ENCODE measurements at places on chromosomes 2 and 18.

GRCh38 chr2:53969285-53969967 is 1.4 kb downstream of the PSME4 start:
- H3K36me3 ChIP-seq: peaks cover 5% of the 10 kb centered on the region
- H3K27ac ChIP-seq: peak overlapping the region; percentile 96
- peaks cover 12% of the 10 kb centered on the region for H3K4me1 ChIP-seq

DNA sequence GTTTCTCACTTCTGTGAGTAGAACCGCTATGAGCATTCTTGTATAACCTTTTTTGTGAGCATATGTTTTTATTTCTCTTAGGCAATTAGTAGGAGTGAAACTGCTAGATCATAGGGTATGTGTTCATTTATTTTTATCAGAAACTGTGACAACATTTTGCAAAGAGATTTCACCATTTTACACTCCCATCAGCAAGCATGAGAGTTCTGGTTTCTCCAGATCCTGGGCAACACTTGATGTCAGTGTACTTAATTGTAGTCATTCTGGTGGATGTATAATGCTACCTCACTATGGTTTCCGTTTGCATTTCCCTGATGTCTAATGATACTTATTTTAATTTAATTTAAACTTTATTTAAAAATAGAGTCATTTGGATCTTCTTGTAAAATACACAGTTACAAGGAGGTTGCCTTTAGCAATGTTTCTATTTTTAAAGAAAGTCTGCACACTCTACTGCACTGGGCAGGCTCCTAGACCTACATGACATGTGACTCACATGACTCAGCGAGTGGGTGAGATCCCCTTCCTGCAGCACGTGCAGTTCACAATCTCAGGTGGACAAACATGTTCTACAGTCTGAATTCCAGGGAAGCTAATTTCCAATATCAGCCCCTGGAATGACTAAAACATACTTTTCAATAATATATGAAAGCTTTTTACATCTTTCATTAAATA is 127.0 kb upstream of the BCL2L11 start:
- no peaks in the 10 kb centered on the region for H3K36me3 ChIP-seq
- no peak overlapping the region for H3K4me3 ChIP-seq
- no peaks in the 10 kb centered on the region for H3K27me3 ChIP-seq

DNA sequence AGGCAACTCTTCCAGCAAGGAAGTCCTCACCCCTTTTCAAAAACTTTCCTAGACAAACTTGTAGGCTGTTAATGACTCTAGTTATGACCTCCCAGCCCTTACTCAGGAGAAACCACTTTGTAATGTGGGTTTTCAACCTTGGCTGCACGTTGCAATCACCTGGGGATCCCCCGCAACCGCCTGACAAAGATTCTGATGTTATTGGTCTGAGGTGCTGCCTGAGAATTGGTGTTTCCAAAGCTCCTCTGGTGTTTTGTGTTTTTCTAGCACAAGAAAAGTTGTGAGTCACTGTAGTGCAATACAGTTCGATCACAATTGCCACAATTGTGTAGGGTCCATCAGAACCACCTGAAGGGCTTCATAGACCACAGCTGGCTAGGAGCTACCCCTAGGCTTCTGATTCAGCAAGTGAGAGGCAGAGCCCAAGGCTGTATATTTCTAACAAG is 121.6 kb downstream of the SP100 start:
- H3K27ac ChIP-seq: no peak overlapping the region
- no peaks in the 10 kb centered on the region for H3K27me3 ChIP-seq
- H3K4me3 ChIP-seq: no peak overlapping the region
- H3K4me1 ChIP-seq: no peaks in the 10 kb centered on the region

DNA sequence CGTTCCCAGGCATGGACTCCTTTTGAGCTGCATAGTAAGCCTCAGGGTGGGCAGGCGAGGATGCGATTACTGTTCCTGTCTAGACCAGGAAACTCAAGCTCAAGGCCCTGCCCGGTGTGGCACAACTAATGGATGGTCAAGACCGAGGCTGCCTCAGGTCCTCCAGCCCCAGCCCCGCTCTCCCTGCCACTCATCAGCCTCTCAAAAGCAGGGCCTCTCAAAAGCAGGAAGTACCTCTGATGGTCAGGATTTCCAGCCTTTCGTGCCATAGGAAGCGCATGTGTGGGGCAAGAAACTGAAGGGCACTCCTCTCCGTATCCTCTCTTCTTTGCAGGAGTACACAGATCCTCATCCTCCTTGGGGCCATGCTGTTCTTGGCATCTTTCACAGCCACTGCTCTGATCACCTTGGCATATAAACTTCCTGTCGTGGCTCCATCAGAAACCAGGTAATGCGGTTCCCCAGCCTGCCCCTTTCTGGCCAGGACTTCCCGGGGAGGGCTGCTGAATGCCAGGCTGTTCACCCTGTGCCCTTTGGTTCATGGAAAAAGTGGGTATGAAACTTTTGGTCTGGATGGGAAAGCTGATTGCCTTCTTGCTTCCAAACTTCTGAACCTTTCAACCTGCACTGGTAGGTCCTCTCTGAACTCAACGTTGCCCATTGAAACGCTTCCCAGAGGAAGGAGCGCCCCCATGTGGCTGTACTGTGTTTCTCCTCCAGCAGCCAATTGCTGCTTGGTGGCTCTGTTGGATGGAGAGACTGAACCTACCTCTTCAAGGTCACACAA is 82.8 kb upstream of the SEC11C start:
- H3K4me3 ChIP-seq: no peak overlapping the region
- H3K36me3 ChIP-seq: no peaks in the 10 kb centered on the region
- H3K27me3 ChIP-seq: no peaks in the 10 kb centered on the region
- H3K27ac ChIP-seq: no peak overlapping the region
- no peak for DNase-seq
- peaks cover 13% of the 10 kb centered on the region for H3K4me1 ChIP-seq

- H3K27me3 ChIP-seq: no peaks in the 10 kb centered on the region
- H3K4me1 ChIP-seq: peaks cover 17% of the 10 kb centered on the region
Measured at GRCh38 chr2:6957031-6957714, 40.0 kb downstream of the RNF144A start.

All from spinal cord (tissue), 10 donors.